ENCODE measurements at places on chromosomes 5 and 9.

DNA sequence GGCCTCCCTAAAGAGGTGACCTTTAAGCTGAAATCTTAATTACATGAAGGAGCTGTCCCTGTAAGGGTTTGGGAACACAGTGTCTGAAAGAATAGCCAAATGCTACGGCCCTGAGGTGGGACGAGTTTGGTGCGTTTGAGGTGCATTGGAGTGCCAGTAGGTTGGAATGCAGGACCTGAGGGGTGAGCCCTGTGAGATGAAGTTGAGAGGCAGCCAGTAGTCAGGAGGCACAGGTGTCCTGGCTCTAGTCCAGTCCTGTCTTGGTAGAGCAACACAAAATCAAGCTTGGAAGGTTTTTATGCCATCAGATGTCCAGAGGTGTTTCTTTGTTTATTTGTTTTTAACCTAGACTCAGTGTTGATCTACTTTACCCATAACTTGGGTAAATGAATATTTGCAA is 108.5 kb downstream of the ARHGAP26 start:
- DNase-seq, result no peak

DNA sequence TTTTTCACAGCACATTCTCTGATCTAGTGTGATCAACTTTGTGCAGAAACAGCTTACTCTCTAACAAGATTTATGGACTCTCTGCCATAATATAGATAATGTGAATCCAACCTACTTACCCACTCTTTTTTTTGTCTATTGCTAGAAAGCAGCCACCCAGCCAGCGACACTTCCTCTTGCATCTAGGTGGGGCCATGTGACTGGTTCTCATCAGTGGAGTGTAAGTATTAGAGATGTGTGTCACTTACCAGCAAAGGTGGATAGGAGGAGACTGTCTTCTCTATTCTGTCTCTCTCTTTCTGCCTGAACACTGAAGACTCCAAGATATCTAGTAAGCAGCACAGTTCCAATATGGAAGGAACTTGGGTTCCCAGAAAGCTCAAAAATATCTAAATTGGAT is 174.8 kb downstream of the MCTP1 start:
- DNase-seq, result no peak

DNA sequence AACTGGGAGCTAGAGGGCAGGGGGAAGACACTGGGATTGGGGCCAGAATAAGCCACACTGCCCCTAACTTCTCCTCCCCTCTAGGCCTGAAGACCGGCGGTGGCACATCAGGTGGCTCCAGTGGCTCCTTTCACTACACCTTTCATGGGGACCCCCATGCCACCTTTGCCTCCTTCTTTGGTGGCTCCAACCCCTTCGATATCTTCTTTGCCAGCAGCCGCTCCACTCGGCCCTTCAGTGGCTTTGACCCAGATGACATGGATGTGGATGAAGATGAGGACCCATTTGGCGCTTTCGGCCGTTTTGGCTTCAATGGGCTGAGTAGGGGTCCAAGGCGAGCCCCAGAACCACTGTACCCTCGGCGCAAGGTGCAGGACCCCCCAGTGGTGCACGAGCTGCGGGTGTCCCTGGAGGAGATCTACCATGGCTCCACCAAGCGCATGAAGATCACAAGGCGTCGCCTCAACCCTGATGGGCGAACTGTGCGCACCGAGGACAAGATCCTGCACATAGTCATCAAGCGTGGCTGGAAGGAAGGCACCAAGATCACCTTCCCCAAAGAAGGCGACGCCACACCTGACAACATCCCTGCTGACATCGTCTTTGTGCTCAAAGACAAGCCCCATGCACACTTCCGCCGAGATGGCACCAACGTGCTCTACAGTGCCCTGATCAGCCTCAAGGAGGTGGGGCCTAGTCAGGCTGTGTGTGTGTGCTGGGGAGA is 6.8 kb downstream of the DNAJB5 start:
- DNase-seq, result no peak

GRCh38 chr5:3331819-3332218 is 263.8 kb upstream of the IRX1 start:
- no peak for DNase-seq

GRCh38 chr5:134053314-134053839 is 48.6 kb upstream of the VDAC1 start:
- DNase-seq, result no peak

Data from CD4-positive, alpha-beta T cell treated with Interleukin-21 for 1 hour (primary cell).